ENCODE measurements at places on chromosomes 7 and 10.

DNA sequence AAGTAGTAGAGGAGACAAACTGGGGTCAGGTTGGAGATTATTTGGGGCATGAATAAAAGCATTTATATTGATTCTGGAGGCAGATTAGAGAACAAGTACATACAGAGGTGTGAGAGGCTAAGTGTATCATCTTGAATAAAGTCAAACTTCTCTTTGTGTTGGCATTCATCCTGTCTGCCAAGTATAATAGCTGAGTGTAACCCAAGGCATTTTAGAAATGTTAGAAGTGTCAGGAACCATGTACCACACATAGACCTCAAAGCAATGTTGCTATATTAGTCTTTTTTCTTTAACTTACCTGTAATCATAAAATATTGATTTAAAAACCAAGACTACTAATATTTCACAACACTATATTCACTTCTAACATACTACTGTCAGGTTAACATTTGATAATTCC, 56.2 kb upstream of the LRRTM3 start:
- DNase-seq: no peak

GRCh38 chr10:101228966-101229265, 347 bp downstream of the LBX1 start:
- DNase-seq: no peak

DNA sequence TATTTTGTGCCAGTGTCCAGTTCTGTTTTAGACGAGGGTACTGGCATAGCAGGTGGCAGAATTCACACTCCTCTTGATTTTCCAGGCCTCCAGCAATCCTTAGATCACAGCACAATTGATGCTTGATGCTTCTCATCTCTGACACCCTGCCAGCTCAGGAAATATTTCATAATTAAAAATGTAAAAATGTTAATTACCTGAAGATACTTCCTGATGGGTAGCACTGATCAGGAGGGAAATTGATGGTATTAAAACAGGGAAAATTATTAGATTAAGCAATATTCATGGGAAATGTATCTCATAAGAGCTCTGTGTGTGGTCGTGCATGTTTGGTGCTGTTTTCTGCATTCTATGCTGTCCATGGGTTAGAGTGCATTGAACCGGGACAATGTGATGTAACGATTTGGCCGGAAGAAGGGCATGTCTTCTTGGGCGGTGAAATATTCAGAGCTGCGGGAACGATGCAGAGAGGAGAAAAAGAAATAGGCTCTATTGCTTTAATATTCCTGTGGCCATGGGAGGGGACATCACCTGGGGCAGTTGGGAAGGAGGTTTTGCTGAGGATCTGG, 43.7 kb upstream of the MKI67 start:
- DNase-seq: no peak

- no peak for DNase-seq
Measured at GRCh38 chr10:45075216-45075615, 74.5 kb downstream of the ZNF22 start.

Data from activated naive CD8-positive, alpha-beta T cell treated with anti-CD3 and anti-CD28 coated beads, Interleukin-2, amount 50 U/mL, for 16 hours (primary cell).